Nucleus accumbens (tissue), 56 donors: ENCODE measurements at places on chromosomes 2 and 18.

DNA sequence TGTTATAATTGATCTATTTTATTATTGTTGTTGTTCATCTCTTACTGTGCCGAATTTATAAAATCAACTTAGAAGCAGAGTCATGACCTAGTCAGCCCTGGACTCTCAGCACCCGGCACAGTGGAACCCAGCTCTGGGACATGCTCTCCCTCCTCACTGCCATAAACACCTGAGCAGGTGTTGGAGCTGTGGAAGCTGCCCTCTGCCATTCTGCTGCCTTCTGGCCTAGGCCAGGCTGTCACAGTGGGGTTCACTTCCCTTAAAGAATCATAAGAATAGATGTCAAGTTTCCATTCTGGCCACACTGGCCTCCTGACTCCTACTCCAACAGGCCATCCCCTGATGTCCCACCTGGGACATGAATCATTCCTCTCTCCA lies 192.2 kb downstream of the ZFP36L2 start:
- DNase-seq, result no peak

GRCh38 chr2:41928526-41928925 lies 119.3 kb upstream of the PKDCC start:
- DNase-seq, result no peak

DNA sequence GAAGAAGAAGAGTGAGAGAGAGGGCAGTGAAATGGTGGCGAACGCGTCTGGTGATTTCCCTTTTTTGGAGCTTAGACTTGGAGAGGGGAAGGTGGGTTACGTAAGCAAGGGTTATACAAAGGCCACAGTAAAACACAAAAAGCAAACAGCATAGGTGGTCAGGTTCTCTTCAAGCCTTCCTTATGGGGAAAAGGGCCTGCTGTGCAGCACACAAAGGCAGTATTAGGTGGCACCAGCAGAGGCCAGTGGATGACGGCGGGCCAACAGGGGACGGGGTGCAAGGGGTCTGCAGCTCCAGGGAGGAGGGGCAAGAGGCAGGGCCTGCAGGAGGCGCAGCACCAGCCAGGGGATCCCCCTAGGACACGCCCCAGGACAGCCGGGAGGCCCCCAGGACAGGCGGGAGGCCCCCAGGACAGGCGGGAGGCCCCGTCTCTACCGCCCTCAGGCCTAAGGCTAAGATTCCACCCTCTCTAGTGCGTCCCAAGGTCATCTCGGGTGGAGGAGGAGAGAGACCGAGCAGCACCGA lies 32.6 kb upstream of the NPC1 start:
- no peak for DNase-seq

- DNase-seq, result no peak
Measured at GRCh38 chr18:49459404-49460171, 857 bp downstream of the DYM start.

GRCh38 chr2:11616851-11617415 lies 53.1 kb downstream of the NTSR2 start:
- no peak for DNase-seq

DNA sequence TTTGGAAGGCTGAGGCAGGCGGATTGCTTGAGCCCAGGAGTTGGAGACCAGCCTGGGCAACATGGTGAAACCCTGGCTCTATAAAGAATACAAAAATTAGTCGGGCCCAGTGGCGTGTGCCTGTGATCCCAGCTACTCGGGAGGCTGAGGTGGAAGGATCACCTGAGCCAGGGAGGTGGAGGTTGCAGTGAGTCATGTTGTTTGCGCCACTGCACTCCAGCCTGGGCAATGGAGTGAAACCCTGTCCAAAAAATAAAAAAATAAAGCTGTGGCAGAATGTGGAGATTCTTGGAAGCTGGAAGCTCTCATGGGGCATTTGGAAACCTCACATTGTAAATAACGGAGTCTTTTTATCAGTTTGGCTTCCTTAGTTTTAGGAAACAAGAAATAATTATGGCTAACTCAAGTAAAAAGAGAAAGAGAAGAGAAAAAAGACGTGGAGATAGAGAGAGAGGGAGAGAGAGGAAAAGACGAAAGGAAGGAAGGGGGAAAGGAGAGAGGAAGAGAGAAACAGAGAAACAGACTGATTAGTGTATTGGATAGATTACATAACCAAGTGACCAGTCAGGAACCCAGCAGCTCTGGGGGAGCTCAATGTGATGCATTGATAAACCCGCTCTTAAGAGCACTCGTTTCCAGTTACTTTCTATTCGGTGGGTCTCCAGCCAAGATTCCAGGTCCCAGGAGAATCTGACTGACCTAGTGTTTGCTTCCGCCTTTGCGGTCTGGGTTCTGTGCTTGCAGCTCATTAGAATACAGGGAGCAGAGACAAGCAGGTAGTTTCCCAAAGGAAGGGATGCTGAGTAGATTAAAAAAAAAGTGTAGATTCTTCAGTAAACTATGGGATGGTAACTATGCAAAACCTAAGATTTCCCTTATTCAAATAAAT lies 1.1 kb upstream of the SPAST start:
- DNase-seq, result no peak
